ENCODE measurements at places on chromosomes 7 and 10.

DNA sequence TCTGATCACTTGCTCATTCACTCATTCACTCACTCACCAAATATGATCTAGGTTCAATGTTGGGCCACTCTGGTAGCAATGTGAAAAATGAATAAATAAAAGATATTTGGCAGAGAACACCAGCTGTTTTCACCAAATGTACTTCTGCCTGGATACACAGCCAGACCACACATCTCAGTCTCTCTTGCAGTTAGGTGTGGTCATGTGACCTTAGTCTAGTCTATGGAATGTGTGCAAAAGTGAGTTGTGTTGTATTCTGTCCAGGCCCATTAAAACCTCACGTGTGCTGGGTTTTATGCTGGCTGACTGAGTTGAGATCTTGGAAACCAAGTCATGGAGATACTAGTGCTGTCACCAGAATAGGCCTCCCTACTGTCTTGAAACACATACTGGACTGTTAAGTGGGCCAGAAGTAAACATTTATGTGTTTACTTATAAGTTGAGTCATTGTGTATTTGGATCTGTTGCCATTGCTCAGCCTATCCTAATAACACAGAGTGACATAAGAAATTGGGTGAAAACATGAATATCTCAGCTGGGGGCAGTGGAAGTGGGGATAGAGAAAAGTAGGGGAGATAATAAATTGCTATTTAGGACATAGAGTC, 145.5 kb downstream of the PTEN start:
- DNase-seq: no peak

DNA sequence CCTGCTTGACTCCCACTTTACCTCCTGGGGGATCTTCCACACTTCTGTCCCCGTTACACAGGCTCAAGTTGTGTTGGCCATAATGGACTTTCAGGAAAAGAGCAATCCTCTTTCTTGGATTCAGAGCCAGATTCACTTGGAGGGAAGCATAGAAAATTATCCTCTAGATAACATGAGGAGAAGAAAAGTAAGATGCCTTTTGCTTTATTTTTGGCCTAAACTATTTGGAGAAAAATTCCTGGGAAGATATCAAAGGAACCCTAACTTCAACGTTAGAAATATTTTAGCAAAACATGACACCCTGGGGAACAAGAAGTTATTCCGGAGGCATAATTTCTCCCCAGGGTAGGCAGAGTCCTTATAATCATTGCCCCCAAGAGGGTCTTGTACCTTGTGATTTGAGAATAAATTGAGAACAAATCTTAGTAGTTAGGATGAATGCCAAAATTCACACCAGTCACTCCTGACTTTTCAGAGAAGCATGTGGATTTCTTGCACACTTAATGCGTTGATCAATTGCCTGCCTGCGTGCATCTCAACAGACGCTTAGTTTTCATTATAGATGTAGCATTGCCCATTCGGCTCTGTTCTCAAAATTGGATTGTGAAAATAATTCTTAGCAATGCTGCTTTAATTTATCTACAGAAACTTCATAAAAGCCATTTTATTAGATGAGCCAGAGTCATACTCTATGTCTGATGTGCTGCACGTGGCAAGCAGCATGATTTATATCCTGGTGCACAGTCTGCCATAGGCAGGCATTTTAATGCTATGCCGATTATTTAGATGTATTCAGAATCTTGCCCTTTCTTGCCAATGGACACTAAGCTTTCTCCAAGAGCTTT, 224.4 kb downstream of the C7orf25 start:
- no peak for DNase-seq

DNA sequence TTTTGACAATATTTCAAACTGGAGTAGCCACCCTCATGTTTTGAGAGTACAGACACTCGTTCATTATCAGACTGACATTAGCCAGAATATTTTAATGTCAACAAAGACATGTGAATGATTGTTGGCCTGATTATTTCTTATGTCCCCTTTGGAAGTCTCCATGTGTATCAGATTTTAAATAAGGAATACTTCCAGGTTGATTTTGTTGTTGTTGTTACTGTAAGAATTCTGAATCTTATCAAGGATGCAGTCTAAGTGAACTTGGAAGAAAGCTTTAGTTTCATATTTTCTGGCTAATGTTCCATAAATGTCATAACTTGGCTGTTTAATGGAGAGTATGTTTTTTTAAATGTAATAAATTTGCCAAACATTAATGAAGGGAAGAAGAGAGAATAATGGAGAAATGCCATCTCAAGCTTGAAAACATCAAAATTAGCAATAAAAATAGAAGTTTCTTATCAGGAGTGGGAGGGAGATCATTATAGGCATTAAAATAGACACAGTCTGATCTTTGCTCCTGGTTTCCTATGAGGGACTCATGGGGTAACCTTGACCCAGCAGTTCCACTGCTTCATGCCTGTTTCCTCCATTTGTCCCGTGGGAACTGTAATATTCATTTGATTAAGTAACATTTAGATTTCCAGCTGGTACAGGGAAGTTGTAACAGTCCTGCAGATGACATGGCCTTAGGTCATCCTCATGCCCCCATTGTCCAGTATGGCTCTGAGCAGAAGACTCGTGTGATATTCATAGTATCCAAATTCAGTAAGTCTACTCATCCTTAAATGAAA, 122.4 kb upstream of the KIAA1217 start:
- DNase-seq: no peak

DNA sequence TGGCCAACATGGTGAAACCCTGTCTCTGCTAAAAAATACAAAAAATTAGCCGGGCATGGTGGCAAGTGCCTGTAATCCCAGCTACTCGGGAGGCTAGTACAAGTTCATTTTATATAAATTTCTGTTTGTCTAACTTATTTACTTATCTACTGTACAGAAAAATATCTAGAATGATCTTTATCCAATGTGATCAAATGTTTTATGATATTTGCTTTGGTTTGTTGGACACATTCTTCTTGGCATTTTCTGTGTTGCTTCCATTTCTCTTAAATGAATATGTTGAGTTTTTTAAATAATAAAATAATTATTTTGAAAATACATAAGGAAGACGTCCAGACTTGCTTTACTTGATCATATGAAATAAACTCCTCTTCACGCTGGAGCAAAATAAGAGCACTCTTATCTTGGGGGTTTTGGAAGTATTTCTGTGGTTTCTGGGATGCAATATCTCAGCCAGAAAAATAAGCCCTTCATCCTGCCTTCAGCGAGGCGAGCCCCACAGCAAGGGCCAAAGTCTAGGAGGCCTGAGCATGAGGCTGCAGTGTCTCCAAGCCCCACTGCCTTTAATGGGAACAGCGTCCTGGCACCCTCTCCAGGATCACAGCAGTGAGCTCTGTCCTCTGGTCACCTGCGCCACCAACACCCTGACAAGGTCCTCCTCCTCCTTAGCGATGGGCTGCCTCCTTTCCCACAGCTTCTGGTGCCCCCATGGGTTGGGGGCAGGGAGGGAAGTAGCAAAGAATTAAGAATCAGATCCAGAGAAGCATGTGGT, 480.2 kb downstream of the KCNMA1 start:
- DNase-seq: no peak

GRCh38 chr10:24951201-24952142, 934 bp downstream of the PRTFDC1 start:
- no peak for DNase-seq

DNA sequence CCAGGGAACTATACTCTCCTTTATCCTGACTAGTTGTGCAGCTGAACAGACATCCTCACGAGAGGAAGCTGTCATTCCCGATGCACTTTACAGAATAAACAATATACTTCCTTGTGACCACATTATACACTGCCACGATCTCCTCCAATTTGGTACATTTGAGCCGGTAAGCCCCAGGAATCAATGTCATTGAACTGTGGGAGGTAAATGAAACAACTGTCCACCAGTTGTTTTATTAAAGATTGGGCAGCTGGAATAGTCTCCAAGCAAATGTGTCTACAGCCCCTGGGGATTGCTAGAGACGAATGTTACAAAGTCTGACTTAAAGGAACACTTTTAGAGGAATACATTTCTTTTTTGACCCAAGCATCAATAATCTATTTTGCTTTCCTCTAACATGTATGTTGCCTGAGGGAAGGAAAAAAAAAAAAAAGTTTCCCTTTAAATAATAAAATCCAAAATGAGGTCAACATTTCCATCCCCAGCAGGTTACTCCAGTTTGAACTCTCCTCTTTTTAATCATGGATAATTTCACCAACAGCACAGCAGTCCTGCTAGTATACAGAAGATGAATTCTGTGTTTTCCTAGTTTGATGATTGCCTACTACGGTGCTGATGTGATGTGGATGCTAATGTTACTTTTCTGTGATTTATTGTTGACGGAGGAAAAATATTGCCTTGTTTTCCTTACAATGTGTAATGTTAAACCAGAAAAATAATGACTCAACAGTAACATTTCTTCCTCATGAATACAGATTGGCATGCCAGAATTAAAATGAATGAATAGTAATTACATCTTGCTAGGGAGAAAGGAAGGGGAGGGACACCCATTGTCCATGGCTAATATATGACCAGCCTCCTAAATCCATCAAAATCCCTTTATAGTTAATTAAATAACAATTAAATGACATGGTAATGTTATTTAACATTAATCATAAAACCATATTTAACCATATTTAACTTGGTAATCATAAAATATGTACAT, 360.9 kb downstream of the NEBL start:
- no peak for DNase-seq

DNA sequence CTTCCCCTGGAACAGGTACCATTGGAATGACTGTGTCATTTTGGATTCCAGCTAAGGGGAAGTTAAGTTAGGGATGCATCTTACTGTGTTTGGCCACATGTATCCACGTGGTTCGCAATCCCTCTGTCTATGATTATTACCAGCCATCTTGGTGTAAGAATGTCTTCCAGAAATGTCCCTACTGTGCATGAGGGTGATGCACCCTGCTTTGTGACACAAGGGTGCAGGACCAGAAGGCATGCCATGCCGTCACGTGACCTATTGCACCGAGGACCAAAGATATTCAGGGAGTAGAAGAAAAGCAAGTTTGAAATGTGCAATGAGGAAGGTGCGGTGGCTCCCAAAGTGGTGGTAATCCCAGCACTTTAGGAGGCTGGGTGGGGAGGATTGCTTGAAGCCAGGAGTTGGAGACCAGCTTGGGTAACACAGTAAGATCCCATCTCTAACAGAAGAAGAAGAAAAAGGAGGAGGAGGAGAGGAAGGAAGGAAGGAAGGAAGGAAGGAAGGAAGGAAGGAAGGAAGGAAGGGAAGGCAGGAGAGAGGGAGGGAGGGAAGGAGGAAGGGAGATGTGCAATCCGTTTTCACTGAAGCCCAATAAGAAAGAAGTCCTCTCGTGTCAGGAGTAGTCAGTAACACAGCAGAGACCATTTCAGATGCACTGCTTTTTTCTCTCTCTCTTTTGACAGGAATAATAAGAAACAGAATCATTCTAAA, 42.5 kb upstream of the USP6NL start:
- DNase-seq: no peak

GRCh38 chr10:70774810-70775678, 10.1 kb downstream of the TBATA start:
- DNase-seq: no peak

DNA sequence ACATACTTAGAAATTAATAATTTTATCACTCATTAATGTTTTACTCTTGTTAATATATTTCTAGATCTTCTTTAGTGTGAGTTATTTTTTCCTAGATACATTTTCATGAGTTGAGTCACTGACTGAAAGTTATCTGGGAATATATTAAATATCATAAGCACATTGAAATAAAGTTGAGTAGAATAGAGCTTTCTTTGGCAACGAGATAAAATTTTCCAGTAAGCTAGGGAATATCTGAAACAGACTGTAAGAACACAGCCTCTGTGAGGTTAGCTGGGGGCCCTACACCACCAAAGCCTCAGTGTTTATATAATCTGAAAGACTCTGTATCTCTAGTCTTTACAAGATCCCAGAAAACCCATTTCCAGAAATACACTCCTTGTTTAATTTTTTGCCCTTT, 347.8 kb upstream of the PLXDC2 start:
- DNase-seq: no peak

DNA sequence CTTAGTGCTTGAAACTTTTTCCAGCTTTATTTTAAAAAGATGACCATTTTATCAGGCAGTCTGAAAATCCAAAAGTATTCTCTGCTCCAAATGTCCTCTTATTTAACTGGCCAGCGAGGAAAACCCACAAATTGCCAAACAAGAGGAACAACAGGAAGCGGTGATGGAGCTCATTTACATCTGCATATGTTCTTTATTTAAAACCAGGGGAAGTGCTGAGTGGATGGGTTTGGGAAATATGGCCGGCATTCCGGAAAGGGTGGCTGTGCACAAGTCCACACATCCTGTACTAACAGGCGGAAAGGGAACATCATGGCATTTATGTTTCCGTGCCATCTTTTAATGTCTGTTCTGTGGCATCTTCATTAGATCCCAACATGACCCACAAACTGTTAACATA, 974.5 kb downstream of the LRMDA start:
- DNase-seq: no peak

DNA sequence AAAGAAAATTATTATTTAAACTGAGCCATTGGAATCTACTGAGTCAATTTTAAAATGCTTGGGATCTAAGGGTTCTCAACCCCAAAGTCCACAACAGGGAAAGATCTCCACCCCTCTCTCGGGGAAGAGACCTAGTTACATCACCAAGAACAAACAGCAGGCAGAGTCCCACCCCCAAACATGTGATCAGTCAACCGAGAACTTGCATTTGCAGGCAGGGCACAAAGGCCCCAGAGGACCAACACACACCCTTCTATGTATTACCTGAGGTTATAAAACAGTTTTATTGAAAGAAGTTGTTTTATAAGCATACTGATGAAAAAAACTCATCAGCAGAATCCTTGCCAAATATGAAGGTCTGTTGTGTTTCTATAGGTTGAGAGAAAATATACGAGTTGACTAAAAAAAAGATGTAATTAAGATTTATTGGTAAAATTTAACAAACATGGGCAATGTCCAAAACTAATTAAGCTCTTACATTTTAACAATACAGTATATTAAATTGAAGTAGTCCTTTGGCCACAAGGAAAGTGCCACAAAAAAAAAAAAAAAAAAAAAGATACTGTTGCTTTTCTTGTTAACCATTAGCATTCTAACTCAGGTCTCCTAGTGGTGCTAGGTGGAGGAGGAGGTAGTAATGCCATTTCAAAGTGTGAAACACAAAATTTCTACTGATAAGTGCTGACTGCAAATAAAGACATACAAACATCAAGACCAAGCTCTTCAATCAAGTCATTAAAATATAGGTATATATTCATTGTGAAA, 975 bp upstream of the USP54 start:
- DNase-seq: peak; percentile 61

DNA sequence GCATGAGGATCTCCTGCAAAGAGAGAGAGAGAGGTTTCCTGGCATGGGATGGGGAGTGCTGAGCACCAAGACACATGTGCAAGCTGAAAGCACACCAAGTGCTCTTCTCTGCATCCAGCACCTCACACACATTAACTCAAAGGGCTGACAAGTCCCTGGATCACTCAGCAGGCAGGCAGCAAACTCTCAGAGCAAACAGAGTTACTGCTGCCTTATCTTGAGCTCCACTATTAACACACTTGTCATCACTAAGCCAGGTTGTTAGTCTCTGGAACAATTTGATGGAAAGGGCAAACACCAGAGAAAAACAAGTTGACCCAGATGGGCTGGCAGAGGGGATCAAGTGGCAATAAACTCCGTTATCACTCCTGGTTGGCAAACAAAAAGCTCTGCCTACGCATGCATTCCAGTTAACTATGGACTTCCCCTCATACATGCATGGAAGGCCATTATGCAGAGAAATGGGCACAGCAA, 349.9 kb downstream of the KCNMA1 start:
- DNase-seq: no peak

- no peak for DNase-seq
These were observed 819.1 kb downstream of the GRID1 start for GRCh38 chr10:85547460-85548023.

- no peak for DNase-seq
These were observed 291.8 kb downstream of the SDHAF3 start for GRCh38 chr7:97409346-97409745.

Measured in NB4 (cell line).